ENCODE measurements at places on chromosomes 2 and 18.

DNA sequence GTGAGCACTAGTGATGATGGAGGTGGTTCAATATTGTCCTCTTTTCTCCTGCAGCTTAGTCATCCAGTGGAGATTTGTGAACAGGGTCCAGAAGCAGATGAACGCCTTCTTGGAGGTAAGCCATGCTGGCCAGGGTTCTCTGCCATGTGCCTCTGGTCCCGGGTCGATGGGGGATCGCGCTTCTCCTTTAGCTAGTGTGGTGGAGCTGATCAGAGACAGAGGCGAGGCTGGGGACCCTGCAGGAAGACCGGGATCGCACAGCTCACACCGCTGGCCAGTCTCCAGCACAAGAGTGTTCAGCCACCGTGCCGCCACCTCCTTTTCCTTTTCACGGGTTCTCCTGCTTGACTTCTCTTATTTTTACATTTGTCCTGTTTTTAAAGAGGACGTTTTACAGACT, 243.4 kb downstream of the ALPK2 start:
- no peak for DNase-seq

GRCh38 chr2:217393585-217394032, 533.7 kb upstream of the TNP1 start:
- DNase-seq: no peak

DNA sequence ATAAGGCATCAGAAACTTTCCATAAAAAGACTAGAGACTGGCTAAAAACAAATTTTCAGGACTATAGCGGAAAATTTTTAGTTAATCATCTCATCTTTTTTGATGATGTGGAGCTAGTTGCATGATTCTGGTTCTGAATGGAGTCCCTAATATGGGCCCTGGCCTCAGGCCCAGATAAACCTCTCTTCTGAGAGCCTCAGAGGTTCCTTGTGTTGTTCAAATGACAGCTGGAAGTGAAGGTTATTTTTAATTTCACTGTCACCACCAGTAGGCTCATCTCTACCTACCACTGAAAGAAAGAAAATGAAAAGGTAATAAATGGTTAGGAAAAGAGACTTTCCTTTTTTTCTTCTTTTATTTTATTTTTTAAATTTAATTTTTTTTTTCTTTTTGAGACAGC, 75.9 kb downstream of the EVA1A start:
- no peak for DNase-seq

DNA sequence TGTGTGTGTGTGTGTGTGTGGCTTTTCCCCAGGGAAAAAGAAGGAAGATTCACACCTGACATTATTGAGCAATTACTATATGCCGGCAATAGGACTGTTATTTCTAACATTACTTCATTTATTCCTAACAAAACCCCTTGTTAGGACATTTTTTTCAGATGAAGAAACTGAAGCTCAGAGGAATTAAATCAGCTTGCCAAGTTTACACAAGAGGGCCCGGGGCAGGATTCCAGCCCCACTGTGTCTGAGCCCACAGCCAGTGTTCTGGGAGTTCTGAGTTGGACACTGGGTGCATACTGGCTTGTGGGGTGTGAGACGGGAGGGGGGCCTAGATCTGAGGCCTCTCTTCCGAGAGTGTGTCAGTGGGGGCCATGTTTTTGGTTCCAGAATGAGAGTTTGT, 9.9 kb downstream of the TOGARAM2 start:
- no peak for DNase-seq

- no peak for DNase-seq
Observed at GRCh38 chr2:67952066-67952465, 110.7 kb downstream of the C1D start.

- DNase-seq: no peak
Observed at GRCh38 chr2:201127570-201127969, 11.6 kb downstream of the CFLAR start.

- DNase-seq: no peak
Observed at GRCh38 chr2:240126731-240127130, 9.4 kb downstream of the COPS9 start.

DNA sequence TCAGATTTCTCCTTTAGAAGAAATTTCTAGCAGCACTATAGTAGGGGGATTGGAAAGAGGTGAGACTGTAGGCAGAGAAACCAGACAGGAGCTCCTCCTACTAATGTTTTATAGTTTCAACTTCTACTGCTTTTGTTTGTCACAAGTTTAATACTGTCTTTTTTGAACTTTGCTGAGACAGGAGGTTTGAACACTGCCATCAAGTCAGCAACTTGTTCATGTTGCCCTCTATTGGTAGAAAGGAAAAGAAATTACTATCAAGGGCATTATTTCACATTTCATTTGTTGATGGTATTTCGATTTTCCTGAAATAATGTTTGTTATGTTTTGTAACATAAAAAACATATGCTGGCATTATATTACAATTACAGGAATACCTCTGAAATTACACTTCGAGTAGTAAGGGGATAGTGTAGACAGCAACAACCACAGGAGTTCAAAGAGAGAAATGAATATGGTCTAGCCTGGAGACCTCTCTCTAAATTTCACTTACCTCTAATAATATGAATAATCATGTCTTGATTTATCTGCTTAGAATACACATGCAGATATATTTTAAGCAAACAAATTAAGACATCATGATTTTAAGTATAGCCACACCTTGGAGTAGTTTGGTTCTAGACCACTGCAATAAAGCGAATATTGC, 12.4 kb upstream of the CCDC88A start:
- DNase-seq: no peak

- DNase-seq: no peak
Observed at GRCh38 chr2:113118263-113118657, 9.1 kb upstream of the IL1RN start.

DNA sequence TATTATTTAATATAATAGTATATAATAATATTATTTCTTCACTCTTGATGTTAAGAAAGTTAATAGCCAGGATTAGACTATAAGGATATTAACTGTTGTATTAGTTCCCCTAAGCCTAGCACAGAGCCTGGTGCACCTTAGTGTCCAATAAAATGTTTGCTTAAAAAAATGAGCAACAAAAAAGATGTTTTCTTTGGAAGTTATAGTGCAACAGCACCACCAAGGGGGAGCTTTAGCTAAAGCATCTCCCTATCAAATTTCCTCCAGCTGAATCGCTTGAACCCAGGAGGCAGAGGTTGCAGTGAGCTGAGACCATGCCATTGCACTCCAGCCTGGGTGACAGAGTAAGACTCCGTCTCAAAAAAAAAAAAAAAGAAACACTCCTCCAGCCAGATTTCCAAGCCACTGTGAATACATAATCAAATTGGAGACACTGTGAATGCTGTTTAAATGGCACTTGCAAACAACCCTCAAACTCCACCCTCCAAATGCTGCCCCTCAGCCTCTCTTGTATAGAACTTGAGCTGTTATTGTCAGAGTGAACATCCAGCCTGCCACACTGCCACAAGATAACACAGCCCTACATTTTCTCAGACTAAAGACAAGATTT, 221.9 kb downstream of the DYM start:
- DNase-seq: no peak

- no peak for DNase-seq
Observed at GRCh38 chr2:159753797-159754196, 41.5 kb downstream of the MARCHF7 start.

DNA sequence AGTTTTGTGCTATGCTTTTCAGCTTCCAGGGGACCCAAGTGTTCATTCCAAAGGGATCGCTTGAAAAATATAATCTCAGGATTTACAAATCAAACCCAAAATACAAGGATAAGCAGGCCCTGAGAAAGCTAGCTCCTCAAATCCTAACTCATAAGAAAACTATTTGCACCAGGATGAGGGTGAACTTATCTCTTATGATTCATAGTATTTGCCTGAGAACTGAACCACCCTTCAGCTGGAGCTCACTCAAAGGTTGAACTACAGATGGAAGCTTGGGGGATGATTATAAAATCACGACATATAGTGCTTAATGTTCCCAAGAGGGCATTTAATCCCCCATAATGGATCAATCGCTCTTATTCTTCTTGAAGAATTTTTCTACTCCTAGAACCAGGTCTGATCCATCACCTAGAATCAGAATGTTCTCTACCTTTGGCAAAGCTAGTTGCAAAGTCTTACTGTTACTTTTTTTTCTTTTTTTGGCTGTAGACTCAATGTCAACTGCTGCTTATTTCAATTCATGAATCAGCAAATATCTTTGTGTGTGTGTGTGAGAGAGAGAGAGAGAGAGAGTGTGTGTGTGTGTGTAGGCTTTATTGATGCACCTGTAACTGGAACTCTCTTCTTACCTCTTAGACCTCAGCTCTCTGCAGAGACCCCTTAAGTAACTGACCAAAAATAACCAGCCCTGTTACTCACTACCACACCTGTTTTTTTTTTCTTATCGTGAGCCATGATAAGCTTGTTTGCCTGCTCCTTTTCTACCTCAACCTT, 44.8 kb downstream of the ARL4C start:
- no peak for DNase-seq

All from activated naive CD4-positive, alpha-beta T cell (primary cell).